IPS DF 6.9 (cell line): ENCODE measurements at places on chromosomes 11 and 22.
A peak's percentile ranks its signal among the peaks of the same experiment; 100 is the strongest.

DNA sequence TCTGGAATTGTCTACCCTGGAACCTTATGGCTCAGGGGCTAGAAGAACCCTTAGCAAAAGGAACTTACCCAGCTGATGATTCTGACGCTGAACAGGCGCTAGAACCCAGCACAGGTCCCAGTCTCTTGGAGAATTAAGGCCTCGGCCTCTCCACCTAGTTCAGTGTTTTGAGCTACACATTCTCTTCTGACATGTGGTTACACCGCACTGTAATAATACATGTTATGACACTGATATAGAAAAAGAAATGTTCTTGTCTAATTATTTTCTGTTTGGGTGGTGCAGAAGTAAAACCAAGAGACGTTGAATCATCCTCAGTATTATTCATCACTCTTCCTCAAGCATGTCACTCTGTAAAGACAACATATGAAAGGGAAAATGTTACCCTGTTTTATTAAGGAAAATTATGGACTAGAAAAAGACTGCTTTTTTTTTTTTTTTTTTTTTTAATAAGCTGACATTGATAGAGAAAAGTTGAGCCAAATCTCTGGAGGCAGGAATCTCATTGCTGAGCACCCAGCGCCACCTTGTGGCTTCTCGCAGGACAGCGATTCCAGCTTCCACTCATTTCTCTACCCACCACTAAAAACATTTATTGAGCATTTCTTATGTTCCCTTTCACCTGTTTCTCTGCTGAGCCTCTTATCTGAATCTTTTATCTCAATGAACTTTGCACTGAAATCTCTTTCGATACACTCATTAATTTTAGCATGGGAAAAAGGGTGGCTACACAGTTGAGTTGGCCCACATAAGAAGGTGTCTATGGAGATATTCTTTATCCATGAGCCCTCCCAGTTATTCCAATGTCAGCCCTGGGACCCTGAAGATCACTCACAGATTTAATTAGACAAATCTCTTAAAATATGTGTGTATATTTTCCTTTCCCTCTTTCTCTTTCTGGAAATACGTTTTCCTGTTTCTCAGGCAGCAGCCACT lies 12.6 kb upstream of the APLNR start:
- no peak for DNase-seq

DNA sequence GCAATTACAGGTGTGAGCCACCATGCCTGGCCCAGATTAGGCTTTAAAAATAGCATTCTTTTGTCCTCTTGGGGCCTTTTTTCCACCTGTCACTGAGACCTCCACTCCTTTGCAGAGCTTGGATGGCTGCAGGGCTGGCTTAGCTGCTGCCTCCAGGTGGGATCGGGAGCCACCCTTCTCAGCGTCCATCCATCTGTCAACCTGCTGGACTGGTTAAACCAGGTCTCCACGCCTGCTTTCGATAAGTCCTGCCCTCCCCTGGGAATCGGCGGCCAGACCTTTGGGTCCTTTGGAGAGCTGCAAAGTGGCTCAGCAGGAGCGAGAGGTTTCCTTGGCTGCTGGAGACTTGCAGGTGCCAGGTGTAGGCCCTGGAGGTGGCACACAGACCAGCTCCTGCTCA lies 23.4 kb upstream of the GRAMD4 start:
- no peak for DNase-seq

GRCh38 chr22:22756109-22756508 lies 111.7 kb downstream of the GGTLC2 start:
- no peak for DNase-seq

DNA sequence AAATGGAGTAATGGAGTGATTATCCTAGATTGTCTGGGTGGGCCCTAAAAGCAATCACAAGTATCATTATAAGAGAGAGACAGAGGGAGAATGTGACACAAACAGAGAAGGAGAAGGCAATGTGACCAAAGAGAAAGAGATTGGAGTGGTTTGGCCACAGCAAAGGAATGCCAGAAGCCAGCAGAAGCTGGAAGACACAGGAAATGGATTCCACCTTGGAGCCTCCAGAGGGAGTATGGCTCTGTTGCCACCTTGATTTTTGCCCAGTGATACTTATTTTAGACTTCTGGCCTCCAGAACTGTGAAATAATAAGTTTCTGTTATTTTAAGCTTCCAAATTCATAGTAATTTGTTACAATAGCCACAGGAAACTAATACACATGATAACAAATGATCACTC lies 36.8 kb upstream of the OR5P2 start:
- no peak for DNase-seq

DNA sequence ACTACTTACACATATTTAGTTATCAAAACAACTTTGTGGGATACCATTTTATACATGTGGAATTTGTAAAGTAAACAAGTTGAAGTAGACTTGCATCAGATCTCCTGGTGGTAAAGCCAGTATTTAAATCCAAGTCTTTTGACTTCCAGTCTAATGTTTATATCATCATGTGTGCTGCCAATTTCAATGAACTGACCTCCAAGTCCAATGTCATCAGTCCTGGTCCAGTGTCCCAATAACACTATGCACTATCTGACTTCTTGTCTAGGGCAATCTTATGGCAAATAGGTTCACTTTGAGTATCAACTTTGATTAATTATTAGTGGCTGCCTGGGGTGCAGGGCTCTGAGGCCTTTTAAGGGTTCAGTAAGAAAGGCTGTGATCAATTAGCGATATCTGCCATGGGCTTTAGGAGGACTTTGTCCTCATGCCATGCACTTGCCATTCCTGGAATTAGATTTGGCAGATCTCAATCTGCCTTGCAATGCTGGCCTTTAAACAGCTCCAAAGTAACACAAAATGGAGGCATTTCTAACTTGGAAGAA lies 9.6 kb upstream of the PTS start:
- DNase-seq, result no peak

DNA sequence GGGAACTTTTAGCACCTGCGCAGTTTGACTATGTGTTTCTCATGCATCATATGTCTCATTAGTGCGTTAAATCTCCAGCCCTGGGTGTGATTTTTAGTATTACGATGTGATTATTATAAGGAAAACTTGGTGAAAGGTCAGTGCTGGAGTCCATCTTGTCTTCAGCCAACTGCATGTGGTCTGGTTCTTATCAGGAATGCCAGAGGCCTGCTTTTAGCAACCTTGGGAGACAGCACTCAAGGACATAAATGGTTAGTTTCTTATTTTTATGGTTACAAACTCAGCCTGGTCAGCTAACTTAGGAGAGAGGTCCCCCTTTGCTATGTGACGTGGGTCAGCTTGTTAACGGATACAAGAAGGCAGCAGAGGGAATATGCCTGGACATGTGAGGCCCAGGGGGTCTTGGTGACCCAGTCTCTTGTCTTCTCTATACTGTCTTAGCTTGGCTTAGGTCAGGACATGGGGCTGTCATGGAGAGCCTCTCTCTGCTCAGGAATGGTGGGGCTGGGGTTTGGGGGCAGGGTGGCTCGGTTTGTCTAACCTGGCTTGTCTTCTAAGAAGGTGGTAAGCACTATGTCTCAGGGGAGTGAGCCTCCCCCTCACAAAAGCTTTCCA lies 21.5 kb downstream of the KCTD21 start:
- no peak for DNase-seq

DNA sequence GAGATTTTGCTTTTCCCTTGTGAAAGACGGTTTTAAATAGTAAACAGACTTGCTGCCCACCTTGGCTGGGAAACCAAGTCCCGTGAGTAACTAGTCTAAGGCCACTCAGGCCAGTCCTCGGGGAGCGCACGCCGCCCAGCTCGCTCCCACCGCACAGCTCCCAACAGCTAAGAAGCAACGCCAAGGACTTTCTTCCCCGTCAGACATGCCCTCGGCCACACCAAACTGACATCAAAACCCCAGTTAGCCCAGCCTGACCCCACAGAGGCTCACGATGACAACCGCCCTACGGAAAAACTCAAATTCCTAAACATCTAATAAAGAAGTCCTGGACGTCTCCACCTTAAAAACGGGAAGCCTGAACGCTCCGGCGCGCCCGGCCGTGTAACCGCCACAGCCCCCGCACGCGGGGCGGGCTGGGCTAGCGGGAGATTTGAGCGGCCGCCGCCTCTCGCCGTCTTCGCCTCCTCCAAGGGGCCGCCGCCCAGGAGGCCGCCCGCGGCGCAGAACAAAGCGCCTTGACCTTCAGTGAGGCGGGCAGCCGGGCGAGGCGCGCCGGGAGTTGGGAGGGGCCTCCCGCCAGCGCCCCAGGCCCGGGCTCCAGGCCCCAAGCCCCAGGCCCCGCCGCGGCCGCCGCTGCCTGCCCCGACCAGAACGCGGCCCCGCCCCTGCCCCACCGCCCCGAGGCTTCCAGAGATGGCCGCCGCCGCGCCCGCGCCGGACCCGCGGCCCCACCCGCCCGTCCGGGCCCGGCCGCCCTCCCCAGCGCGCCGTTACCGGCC lies 486 bp downstream of the NAP1L4 start:
- DNase-seq, result no peak

- no peak for DNase-seq
Observed at GRCh38 chr11:109096266-109096665, 325.7 kb upstream of the C11orf87 start.

DNA sequence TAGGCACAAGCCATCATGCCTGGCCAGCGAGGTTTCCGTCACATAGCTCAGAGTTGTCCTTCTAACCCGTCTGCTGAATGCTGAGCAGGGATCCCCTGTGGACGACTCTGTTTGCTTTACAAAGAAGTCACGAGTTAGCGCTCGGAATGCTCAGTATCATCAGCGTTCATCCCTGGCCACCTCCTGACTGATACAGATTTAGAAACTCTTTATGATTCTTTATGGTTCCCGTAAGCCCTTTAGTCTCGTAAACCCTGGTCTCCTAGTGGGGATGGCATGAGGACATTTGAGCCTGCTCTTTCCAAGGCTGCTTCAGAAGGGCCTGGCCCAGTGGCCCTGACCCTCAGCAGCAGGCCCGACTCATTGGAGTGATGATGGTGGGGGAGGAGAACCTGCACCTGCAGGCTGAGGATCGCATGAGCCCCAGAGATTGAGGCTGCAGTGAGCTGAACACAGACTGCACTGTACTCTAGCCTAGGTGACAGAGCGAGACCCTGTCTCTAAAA lies 9.6 kb downstream of the PEX26 start:
- DNase-seq, result no peak

DNA sequence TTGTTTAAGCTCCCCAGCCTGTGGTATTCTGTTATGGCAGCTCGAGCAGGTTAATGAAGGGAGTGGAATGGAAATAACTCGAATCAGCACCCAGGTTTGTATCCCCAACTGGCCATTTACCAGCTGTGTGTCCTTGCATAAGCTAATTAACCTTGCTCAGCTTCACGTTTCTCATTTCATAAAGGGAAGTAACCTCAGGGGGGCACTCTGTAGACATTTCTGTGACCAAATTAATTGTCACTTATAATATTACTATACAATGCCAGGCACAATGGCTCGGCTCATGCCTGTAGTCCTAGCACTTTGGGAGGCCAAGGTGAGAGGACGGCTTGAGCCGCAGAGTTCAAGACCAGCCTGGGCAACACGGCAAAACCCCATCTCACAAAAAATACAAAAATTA lies 13.8 kb downstream of the ADA2 start:
- DNase-seq, result no peak

- DNase-seq, result no peak
Observed at GRCh38 chr22:44592126-44592823, 94.2 kb upstream of the RTL6 start.

- no peak for DNase-seq
Observed at GRCh38 chr22:42459287-42460063, 27.3 kb upstream of the NFAM1 start.

- no peak for DNase-seq
Observed at GRCh38 chr11:765025-765801, 12.1 kb downstream of the GATD1 start.

DNA sequence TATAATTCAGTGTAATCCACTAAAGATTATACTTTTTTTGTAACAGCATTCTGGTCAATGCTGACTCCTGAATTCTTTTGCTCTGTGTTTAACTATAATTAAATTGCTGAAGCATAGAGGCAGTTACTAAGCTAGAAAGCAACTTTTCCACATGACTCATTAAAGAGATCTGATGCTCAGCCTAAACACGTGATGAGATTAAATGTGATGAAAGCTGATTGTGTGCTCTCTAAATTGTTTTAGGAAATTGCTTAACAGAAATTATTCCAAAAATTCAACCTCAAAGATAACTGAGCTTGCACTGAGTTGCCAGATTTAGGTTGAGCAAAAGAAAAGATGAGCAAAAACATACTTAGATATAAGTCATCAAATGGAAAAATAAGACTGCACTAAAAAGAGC lies 1033.6 kb downstream of the FAM181B start:
- no peak for DNase-seq

GRCh38 chr22:29128891-29129807 lies 56.3 kb downstream of the KREMEN1 start:
- DNase-seq, result no peak

- no peak for DNase-seq
Observed at GRCh38 chr11:117058761-117059261, 39.4 kb downstream of the SIK3 start.

DNA sequence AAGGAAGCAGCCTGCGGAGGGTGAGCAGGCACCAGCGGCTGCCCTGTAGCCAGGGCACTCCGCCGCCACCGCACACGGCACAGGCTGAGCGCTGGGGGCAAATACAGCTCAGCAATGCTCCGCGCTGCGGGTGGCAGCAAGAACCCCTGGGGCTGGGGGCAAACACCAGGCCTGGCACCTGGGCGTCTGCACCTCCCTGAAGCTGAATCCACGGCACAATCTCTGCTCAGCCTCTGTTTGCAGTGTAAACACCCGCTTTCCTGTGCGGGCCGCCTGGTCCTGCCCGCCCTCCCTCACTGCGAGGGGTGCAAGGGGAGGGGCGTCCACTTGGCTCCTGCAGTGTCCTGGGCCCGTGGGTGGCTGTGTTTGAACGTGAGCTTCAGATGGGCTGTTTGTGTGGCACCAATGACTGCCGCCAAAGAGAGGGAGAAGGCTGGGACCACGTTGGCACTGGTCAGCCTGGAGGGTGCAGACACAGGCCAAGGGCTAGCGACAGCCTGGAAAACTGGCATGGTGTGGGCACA lies 14.8 kb upstream of the MPPED1 start:
- no peak for DNase-seq

DNA sequence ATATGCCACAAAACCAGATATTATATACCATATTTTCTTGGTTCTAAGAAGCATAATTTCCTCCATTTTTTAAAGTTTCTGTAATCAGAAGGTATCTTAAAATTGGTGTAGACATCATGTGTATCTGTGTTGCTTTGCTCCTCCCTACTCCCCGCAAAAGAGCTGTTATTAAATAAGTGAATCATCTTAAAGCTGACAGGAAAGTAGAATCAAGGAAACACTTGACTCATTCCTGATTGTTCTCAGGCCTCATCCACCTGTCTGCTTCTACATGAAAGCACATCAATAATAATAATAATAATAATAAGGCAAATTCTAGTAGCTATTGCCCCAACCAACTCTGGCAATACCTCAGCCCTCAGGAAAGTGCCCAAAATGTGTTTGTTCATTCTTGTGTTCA lies 26.2 kb upstream of the GUCY1A2 start:
- DNase-seq, result no peak

GRCh38 chr11:12723421-12724300 lies 49.4 kb downstream of the TEAD1 start:
- DNase-seq, result no peak

- DNase-seq, result no peak
Observed at GRCh38 chr11:69905611-69906452, 86.6 kb upstream of the FGF3 start.

GRCh38 chr11:104106136-104106754 lies 57.7 kb downstream of the PDGFD start:
- DNase-seq, result no peak

- DNase-seq, result no peak
Observed at GRCh38 chr11:8332196-8332595, 68.5 kb upstream of the LMO1 start.

GRCh38 chr22:39266398-39267030 lies 21.7 kb upstream of the PDGFB start:
- DNase-seq, result no peak

GRCh38 chr22:39997939-39998726 lies 3.4 kb downstream of the FAM83F start:
- DNase-seq, result peak; percentile 39

- no peak for DNase-seq
Observed at GRCh38 chr11:4066910-4067309, 27.7 kb upstream of the RRM1 start.
